NCI-H446 (cell line): ENCODE measurements at places on chromosomes 5 and 9.

DNA sequence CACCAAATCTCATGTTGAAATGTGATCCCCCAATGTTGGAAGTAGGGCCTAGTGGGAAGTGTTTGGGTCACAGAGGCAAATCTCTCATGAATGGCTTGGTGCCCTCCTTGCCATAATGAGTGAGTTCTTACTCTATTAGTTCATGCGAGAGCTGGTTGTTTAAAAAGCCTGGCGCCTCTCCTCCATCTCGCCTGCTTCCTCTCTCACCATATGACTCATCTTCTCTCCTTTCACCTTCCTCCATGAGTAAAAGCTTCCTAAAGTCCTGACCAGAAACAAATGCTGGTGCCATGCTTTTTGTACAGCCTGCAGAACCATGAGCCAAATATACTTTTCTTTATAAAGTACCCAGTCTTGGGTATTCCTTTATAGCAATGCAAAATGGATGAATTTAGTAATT lies 20.9 kb upstream of the ARHGAP26 start:
- DNase-seq: no peak

DNA sequence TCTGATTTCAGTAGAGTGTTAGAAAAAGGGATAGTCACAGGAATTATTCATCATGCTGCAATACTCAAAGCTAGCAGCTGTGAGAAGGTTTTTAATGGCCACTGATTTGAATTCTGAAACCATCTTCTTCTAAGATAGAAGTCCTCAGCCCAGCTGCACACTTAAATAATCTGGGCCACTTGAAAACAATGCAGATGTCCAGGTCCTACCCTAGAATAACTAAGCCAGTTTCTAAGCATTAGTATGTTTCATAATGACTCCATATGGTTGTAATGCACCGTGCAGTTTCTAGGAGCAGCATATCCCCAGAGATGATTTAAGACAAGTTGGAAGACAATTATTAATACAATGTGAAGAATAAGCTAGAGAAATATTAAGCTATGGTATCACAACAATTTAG lies 159.9 kb upstream of the FBXL17 start:
- no peak for DNase-seq

GRCh38 chr5:40738502-40738901 lies 17.3 kb downstream of the TTC33 start:
- DNase-seq: no peak

- DNase-seq: no peak
Measured at GRCh38 chr9:72465593-72465984, 55.8 kb upstream of the TMC1 start.

DNA sequence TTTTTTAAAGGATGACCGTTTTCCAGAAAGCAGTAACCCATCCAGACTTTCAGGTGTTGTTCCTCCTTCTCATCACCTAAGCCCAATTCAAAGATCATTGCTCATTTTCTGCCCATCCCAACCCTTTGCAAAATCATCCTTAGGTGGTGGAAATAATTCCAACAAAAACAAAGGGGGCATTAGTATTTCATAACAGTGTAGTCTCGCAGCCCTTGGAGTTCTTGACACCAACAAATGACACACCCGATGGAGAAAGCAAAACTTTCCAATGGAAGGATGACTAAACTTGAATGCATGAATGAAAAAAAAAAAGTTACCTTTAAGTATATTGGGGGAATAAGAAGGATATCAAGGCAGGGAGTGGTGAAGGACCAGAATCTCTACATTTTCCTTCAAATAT lies 117.0 kb downstream of the PAPPA start:
- DNase-seq: no peak

DNA sequence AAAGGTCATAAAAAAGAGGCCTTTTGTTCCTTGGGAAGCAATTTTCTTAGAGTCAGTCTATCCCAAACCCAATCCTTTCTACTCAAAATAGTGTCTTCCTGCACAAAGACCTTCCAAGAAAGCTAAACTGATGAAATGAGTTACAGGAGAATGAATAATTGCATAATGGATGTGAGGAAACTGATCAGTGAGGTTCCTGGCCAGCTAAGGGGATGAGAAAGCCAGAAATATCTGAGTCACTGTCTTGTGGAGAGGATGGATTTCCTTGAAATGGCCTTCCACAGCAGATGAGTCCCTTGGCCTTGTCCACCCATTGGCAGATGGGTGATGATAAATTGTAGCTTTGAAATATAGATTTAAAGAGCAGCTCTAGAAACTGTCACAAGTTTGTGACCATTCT lies 756.1 kb downstream of the DNAH5 start:
- DNase-seq: peak; percentile 93

DNA sequence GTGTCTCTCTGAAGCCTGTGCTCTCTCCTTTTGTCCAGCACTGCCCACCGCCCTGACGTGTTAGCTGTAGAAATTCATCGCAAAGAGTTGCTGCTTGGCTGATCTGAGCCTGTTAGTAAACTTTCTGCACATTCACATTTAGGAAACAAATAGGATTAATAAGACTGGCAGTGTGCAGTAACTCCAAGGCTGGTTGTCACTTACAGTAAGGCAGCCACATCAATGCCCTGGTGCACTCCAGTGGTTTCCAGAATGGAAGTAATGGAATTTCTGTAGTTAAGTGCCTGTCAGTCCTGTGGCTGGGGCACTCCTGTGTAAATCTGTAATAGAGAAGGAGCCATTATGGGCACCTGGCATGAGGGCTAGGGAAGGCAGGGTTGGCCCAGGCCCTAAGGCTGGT lies 70.6 kb downstream of the DOCK2 start:
- no peak for DNase-seq

DNA sequence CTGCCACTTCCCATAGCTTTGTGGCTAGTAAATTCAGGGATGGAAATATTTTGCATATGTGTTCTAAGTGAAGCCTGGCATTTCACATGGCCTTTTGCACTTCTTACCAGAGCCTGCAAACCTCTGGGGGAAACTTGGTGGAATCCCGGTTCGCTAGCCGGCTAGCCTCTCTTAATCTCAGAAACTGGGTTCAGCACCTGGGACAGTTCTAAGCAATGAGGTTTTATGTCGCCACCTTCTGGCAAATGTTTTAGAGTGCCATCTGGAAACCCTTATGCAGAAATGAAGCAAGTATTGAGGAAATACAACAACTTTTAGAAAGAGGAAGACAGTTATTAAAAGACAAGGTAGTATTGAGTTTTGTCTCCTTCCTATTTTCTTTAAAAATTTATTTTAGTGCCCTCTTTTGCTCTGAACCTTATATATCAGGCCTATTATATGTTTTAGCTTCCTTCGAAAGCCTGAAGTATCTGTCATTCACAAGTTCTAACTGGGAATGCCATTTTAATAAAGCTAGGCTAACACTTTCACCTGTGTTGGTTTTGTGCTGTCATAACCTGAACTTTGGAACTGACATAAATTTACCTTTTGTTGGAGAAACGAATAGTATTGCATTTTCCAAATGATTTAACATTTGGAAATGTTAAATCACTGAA lies 963 bp upstream of the HTR1A start:
- peak; percentile 82 for DNase-seq

- DNase-seq: peak; percentile 70
Measured at GRCh38 chr9:14043483-14043882, 270.5 kb downstream of the NFIB start.

GRCh38 chr5:45252978-45253377 lies 443.2 kb downstream of the HCN1 start:
- no peak for DNase-seq

- no peak for DNase-seq
Measured at GRCh38 chr5:103362211-103362610, 103.6 kb downstream of the MACIR start.

DNA sequence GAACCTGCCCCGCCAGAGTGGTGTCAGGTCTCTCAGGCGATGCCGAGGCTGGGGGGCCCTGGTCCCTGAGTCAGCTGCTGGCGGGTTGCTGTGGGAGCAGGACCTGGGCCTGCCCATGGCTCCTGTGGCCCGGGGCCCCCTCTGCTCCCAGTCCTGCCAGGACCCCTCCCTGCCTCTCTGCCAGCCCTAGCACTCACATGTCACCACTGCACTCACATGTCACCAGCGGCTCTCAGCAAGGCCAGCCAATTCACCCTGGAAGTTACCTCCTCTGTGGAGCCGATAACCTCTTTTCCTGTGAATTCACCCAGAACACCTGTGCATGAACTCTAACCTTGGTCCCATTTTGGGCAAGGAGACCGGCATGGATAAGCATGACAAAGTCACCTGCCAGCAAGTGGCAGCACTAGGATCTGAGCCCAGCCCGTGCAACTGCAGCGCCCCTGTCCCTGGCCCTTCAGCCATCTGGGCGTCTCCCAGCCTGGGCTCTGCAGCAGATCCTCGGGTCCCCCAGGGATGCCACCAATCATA lies 170.2 kb downstream of the GAPVD1 start:
- no peak for DNase-seq

GRCh38 chr5:57442080-57442839 lies 40.4 kb downstream of the ACTBL2 start:
- DNase-seq: no peak

GRCh38 chr9:116806075-116806474 lies 119.0 kb downstream of the TRIM32 start:
- no peak for DNase-seq

DNA sequence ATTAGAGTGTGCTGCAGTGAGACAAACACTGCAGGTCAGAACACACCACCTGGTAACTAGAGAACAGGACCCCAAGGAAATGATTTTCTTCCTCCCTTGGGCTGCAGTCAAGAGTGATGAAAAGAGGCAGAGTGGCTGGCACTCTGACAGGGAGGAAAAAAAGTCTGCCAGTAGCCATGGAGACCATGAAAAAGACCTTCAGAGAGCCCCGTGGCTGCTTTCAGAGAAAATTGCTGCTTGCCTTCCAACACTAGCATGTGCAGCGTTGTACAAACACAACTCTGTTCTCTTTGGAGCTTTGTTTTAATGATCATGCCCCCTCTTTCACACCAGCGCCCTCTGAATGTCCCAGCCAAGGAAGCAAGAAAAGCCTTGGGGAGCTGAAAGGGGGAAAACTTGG lies 68.8 kb downstream of the ANKRD55 start:
- no peak for DNase-seq

DNA sequence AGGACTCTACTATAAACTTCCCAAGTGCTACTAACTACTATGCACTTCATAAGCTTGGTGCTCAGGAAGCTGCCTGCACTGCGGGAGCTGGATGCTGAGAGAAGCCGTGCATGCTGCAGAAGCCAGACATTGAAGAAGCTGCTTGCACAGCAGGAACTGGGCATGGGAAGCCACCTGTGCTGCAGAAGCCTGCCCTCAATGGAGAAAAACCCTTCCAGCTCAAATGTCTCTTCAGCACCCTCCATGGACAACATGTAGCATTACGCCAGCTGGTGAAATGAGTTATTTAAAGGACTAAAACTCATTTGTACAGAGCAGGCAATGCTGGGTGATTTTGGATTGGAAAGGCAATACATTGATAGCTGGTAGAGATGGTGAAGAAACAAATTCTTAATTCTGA lies 247.2 kb downstream of the KIF4B start:
- DNase-seq: peak; percentile 52

DNA sequence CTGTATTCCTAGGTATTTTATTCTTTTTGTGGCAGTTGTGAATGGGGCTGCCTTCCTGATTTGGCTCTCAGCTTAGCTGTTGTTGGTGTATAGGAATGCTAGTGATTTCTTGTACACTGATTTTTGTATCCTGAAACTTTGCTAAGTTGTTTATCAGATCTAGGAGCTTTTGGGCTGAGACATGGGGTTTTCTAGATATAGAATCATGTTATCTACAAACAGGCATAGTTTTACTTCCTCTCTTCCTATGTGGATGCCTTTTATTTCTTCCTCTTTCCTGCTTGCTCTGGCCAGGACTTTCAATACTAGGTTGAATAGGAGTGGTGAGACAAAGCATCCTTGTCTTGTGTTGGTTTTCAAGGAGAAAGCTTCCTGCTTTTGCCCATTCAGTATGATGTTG lies 129.9 kb downstream of the DMXL1 start:
- no peak for DNase-seq

GRCh38 chr5:109516390-109516789 lies 106.6 kb upstream of the PJA2 start:
- no peak for DNase-seq

DNA sequence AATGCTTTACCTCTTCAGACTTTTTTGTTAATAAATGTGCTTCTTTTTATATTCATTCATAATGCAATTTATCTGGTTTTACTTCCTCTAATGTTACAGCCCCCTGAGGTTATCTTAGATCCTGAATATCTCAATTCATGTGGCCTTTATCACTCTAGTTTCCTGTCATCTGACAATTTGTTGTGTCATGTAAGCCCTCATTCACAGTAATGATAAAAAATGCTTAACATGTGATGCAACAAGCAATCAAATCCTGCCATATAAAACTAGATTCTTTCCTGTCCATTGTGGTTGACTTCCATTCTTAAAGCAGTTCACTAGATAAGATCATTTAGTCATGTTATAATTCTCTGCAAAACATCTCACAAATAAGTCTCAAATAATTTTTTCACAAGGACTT lies 991.2 kb upstream of the ACO1 start:
- DNase-seq: no peak

DNA sequence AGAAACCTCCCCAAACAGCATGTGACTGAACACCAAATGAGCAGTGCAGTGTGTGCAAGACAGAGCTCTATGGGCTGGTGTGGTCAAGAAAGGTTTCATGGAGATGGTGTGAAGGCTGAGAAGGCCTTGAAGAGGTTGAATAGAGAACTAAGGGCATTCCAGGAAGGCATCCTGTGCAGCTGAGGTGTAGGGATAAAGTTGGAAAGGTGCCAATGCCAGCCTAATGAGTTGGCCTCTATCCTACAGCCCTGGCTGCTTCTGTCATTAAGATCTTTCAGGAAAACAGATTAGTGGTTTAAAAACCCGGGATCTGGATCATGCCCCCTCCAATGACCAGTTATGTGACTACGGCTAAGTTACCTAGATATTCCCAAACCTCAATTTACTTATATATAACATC lies 4.0 kb downstream of the HDAC3 start:
- peak; percentile 11 for DNase-seq

GRCh38 chr5:67984546-67984945 lies 231.0 kb upstream of the PIK3R1 start:
- DNase-seq: no peak

GRCh38 chr9:880725-881124 lies 39.2 kb downstream of the DMRT1 start:
- no peak for DNase-seq

- DNase-seq: no peak
Measured at GRCh38 chr5:16179936-16180788, 571 bp upstream of the MARCHF11 start.

DNA sequence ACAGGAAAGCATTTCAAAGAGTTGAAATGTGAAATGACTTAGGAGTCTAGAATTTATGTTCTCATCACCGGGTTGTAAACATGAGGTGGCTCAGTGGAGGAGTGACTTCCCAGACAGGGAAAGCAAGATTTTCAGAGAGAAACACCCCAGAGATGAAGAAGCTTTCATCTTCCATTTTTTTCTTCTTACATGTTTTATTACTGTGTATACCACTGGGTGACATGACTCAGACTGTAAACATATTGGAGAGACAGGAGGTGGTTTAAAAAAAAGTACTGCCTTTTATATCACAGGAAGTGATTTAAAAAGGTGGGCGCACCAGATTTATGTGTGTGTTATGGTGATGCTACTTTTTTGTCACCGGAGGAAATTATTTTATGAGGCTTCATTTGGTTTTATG lies 209.1 kb upstream of the TUT7 start:
- no peak for DNase-seq
